ENCODE measurements at places on chromosomes 7 and 10.

DNA sequence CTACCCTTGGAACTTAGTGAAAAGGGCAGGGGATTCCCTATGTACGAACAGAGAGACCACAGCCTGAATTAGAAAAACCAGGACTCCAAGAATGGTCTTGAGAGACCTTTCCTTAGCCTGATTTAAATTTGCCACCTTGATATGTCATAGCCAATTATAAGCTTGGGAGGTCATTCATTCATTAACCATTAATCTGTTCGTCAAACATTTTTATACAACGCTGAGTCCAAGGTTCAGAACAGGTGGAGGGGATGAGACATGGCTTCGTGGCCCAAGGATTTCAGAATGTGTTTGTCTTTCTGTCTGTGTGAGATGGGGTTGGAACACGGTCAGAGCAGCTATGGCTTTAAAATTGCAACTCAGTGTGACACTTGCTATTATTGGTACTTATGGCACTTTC lies 158.0 kb downstream of the PAXIP1 start:
- no peak for DNase-seq

DNA sequence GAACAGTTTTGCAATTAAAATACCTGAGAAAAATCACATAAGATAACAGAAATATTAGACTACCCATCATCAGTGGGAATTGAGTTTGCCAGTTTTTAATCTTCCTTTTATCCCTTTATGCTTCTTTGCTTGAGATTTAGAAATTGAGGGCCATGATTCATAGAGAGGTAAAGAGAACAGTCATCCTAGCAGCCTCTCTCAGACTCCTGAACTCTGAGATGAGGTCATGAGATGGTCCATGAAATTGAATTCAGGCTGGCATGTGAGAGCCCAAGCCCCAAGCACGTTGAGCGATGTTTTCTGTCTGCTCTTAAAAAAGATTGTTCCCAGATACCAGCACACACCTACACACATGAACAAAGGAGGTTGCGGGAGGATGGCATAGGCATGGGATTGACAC lies 91.1 kb downstream of the CREB5 start:
- no peak for DNase-seq

DNA sequence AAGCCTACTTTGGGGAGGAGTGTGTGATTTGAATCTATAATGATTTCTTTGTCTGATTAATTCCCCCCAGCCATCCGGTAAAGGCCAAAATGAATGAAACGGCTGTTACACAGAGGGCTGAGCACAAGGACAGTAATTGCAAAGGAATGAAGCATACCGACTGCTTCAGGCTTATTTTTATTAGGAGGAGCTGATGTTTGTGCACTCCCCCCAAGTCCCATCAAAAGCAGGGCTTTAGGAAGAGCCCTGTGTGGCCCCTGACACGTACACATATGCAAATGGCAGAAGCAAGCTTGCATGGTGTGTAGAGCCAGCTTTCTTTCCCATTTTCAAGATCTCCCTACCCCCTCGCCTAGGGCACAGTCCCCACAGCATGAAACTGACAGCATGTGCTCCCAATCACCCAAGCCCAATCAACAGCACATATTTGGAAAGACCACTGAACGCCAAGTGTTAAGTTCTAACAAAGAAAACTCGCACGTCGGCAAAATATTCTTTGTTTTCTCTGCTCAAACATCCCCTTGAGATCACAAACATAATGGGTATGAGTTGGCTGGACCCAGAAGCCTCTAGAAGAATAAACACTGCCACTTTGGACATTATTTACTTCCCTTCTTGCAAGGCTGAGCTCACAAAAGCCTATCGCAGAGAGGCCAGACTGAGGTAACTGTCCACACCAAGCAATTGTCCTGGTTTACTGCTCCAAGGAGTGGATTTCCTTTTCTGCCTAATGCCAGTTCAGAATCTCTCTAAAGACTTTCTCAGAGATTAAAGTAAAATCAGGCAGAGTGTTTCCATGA lies 143.0 kb downstream of the CUBN start:
- no peak for DNase-seq

DNA sequence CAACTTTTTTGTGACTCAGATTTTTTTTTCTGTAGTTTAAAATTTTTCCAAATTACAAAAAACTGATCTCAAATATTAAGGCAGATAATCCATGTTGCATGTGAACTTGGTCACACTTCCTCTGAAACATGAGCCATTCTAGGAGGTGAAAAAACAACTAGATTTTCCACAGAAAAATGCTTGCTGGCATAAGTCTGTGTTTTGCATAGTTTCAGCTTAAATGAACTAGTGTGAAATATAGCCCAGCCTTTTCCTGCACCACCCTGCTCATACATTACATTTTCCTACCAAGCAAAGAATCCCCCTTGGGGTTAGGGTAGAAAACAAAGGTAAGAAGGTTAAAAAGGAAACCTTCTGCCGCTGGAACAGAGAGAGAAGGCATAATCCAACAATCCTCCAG lies 48.2 kb downstream of the SLC25A13 start:
- no peak for DNase-seq

- DNase-seq, result no peak
Observed at GRCh38 chr10:44715136-44715535, 196.0 kb upstream of the TMEM72 start.

DNA sequence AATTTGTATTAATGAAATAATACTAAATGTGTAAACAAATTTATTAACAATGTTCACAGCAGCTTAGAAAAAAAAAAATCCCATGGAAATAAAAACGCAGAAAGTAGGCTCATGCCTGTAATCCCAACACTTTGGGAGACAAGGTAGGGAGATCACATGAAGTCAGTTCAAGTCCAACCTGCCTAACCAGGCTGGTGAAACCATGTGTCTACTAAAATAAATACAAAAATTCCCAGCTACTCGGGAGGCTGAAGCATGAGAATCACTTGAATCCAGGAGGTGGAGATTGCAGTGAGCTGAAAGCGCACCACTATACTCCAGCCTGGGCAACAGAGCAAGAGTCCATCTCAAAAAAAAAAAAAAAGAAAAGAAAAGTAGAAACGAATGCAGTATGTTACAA lies 36.2 kb downstream of the LARP4B start:
- no peak for DNase-seq

- no peak for DNase-seq
Observed at GRCh38 chr7:96135241-96135640, 186.7 kb downstream of the SLC25A13 start.

DNA sequence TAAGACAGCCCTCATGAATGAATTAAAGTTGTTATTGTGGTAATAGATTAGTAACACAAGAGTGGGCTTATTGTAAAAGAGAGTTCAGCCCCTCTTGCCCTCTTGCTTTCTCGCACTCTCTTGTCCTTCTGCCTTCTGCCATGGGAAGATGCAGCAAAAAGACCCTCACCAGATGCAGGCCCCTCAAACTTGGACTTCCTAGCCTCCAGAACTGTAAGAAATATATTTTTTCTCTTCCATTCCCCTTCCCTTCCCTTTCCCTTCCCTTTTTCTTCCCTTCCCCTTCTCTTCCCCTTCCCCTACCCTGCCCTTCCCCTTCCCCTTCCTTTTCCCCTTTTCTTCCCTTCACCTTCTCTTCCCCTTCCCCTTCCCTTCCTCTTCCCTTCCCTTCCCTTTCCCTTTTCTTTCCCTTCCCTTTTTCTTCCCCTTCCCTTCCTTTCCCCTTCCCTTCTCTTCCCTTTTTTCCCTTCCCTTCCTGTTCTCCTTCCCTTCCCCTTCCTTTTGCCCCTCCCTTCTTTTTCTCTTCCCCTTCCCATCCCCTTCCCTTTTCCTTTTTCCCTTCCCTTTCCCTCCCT lies 55.6 kb upstream of the TMEM248 start:
- DNase-seq, result no peak

DNA sequence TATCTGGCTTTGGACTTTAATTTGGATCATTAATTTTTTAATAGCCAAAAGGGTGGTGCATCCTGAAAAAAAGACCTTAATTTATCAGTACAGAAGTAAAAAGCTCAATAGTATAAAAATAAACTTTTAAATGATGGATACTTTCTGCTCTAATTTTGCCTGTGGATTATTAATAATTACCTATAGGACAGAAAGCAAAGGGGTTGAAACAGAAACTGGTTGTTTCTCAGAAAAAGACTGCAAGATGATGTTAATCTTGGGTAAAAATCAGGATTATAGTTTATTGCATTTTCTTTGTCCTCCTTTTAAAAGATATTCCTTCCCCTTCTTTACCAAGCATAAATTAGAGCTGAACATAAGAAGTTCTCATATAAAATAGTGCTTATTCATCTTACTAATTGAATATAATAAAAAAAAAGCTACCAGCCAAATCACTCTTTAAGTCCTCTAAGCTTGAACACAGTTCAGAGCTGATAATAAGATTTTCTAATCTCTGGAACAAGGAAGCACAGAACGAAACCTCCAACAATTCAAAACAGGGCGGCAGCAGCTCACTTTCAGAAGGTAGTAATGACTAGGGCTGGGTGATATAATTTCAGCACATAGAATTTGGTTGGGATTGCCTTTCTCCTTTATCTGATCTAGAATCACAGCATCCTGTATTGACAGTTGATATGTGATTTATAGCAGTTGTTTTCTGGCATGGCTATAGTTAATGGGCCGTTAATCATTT lies 8.1 kb upstream of the GPR85 start:
- DNase-seq, result no peak

- DNase-seq, result no peak
Observed at GRCh38 chr10:49505076-49505475, 33.8 kb downstream of the ERCC6 start.

DNA sequence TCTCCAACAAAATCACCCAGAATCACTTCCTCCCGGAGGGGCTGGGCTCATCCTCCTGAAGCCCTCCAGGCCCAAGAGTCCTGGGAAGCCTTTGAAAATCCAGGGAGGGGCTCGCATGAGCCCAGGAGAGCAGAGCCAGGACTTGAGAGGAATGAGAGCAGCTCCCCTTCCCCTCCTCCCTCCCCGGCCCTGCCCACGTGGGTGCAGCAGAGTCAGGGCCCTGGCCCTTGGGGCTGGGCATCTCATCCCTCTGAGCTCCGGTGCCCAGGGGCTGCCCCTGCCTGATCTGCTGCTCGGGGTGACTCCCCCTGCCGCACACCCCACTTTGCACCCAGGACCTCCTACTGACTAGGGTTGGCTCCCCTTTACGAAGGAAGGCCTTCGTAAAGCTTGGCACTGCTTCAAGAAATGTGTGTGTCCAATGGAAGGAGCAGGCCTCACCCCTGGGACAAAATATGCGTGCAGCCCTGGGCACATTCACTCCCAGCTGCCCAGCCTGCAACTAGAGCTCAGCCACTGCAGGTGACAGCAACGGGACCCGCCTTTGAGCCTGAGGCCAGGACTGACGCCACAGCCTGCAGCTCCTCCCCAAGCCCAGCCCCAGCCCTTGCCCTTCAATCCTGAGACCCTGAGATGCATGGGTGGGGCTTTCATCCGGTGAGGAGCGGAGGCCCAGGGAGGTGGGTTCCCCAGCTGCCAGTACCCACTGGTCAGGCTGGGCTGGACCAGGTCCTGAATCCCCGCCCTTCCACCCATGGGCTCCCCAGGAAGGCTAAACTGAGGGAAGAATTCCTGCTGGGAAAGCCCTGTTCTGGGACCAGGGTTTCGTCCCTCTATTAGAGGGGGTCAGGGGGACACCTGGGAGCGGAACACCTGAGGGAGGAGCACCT lies 21.8 kb downstream of the PWWP2B start:
- DNase-seq, result no peak

DNA sequence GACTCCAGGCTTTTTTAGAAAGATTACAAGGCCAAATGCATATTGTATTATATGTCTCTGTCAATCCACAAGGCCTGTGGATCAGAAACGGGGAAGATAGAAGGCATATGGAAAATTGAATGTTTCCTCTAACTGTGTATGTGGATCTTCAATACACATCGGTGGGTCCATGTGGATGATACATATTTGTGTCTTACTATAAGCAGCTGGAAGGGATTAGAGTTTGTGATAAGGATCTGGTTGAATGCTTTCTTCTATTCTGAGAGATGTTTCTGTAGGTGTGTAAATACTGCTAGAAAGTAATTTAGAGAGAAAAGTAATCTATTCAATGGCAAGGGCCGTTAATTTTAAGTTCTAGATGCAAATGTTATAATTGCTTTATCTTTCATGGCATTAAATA lies 137.8 kb upstream of the AKR1E2 start:
- no peak for DNase-seq

DNA sequence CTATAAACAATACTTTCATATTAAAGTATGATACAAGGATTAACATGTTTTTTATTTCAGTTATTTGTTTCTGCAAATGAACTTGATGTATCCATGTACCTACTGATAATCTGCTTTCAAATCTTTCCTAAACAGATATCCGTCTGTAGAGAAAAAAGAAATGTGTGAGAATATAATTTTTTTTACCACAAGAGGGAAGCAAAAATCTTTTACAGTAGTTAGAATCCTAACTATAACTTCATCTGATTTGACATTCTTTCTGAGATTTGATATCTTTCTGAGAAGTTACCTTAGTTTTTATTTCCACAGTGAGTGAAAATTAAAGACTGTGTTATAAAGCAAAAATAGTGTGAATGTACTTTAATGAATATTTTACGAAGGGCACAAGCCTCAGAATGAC lies 203.9 kb upstream of the PCLO start:
- no peak for DNase-seq

GRCh38 chr10:19097151-19097550 lies 48.5 kb downstream of the MALRD1 start:
- no peak for DNase-seq

DNA sequence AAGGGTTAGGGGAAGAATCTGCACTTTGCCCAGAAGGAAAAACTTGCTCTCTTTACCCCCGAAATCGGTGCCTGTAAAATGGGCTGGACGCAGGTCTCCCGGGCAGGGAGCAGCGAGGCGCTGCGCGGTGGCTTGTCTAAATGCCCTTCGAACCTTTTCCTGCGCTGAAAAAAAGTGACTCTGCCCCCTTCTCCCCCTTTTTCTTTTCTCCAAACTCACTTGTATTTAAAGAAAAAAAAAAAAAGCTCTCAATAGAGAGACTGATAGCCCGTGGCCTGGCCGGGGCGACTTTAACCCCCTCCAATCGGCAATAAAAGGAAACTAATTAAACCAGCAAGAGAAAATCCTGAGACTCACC lies 286 bp downstream of the SP8 start:
- no peak for DNase-seq

DNA sequence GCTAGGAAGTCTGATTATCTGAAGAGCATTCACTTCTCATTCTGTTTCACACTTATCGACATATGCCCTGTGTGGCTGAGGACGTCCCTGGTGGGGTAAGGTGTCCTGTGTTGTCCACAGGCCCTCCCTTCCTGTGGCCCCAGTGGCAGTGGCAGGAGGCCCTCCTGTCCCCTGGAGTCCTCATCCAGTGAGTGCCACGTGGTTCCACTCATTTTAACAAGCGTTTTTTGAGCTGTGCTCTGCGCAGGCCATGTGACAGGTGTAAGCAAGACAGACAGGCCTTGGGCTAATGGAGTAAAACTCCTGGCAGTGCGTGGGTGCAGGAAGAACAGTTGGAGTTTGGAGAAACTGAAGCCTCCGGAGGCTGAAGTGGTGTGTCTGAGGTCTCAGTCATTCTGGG lies 39.3 kb upstream of the PPIF start:
- DNase-seq, result no peak

GRCh38 chr10:70889291-70889690 lies 926 bp upstream of the PCBD1 start:
- DNase-seq, result no peak

- DNase-seq, result no peak
Observed at GRCh38 chr10:47182934-47183703, 116.9 kb upstream of the GDF10 start.

GRCh38 chr7:134827889-134828288 lies 48.5 kb downstream of the CALD1 start:
- DNase-seq, result no peak

Data from GM12864 (cell line).